ENCODE measurements at places on chromosomes 11 and 22. TPM values are rescaled to one million over a fixed set of nuclear protein-coding genes. Genes with fewer than 3 reads are reported as not detected.

Gene OR4B1
- not detected for total RNA-seq

Gene PSMC3
- total RNA-seq, result 117 TPM

Gene GGTLC3
- not detected for total RNA-seq

Gene ANGPTL5
- not detected for total RNA-seq

Gene C2CD2L
- total RNA-seq, result 5.5 TPM

Gene MPPED2
- total RNA-seq, result not detected

Gene FGF4
- total RNA-seq, result not detected

Gene DHCR7
- total RNA-seq, result 118 TPM

Gene CCDC85B
- 34.0 TPM for total RNA-seq

Gene OR2D2
- 0.78 TPM for total RNA-seq

Gene TP53I11
- 17.3 TPM for total RNA-seq

Gene PPP6R2
- 60.3 TPM for total RNA-seq

Gene APOL3
- total RNA-seq, result 9.7 TPM

Gene CNIH2
- 0.37 TPM for total RNA-seq

Gene CASP4
- 188 TPM for total RNA-seq

Gene NFRKB
- 22.6 TPM for total RNA-seq

Gene DPP3
- 63.9 TPM for total RNA-seq

Gene LRRC74B
- under 0.01 TPM for total RNA-seq

Gene CYP2D6
- 0.30 TPM for total RNA-seq

Gene WBP2NL
- 0.60 TPM for total RNA-seq

Gene GRM5
- total RNA-seq, result 0.05 TPM

Gene SCGB1D2
- not detected for total RNA-seq

Gene GGT1
- total RNA-seq, result 5.4 TPM

Gene OR8I2
- not detected for total RNA-seq

Gene ARHGAP20
- total RNA-seq, result 4.5 TPM

Gene ASCL2
- total RNA-seq, result not detected

Gene ACCS
- 6.5 TPM for total RNA-seq

Gene MYBPC3
- not detected for total RNA-seq

Gene HPS5
- total RNA-seq, result 65.3 TPM

Gene FREY1
- total RNA-seq, result 1.1 TPM

Gene CHST1
- total RNA-seq, result 0.59 TPM

Gene FGF3
- not detected for total RNA-seq

Gene KREMEN1
- total RNA-seq, result 3.4 TPM

Gene C1QTNF4
- total RNA-seq, result 0.05 TPM

Gene PVALB
- total RNA-seq, result not detected

Gene DEUP1
- total RNA-seq, result not detected

Gene EHF
- 16.0 TPM for total RNA-seq

Gene GGT5
- total RNA-seq, result 0.23 TPM

Gene SLC16A8
- not detected for total RNA-seq

Gene UCP2
- total RNA-seq, result 0.30 TPM

Gene SAA4
- total RNA-seq, result not detected

Gene NOL12
- 10.7 TPM for total RNA-seq

Gene ABCC8
- total RNA-seq, result not detected

Gene CHADL
- 3.0 TPM for total RNA-seq

Gene FDX1
- 7.2 TPM for total RNA-seq

Gene CCDC73
- total RNA-seq, result not detected

Gene OR2AG1
- total RNA-seq, result not detected

Gene KRTAP5-8
- total RNA-seq, result not detected

Gene CARD18
- not detected for total RNA-seq

Gene HEPN1
- 0.09 TPM for total RNA-seq

Gene SPDYC
- total RNA-seq, result not detected

Gene PRDX5
- 330 TPM for total RNA-seq

Gene SERGEF
- 15.3 TPM for total RNA-seq

Gene CTSW
- total RNA-seq, result not detected

Gene ADM
- 93.5 TPM for total RNA-seq
